ENCODE measurements at places on chromosomes 5 and 9. TPM values are rescaled to one million over a fixed set of nuclear protein-coding genes. Genes with fewer than 3 reads are reported as not detected.

Gene ATG10
- total RNA-seq, result 7.3 TPM

Gene AHRR
- total RNA-seq, result 38.3 TPM

Gene PIP5K1B
- 0.55 TPM for total RNA-seq

Gene LCN9
- not detected for total RNA-seq

All from activated naive CD4-positive, alpha-beta T cell treated with anti-CD3 and anti-CD28 coated beads, Interleukin-2, amount 50 U/mL, for 72 hours (primary cell).